Caudate nucleus (tissue), 63 donors: ENCODE measurements at places on chromosomes 1 and 21.

- DNase-seq = no peak
Measured at GRCh38 chr21:42518626-42519025, 5.0 kb downstream of the SLC37A1 start.

DNA sequence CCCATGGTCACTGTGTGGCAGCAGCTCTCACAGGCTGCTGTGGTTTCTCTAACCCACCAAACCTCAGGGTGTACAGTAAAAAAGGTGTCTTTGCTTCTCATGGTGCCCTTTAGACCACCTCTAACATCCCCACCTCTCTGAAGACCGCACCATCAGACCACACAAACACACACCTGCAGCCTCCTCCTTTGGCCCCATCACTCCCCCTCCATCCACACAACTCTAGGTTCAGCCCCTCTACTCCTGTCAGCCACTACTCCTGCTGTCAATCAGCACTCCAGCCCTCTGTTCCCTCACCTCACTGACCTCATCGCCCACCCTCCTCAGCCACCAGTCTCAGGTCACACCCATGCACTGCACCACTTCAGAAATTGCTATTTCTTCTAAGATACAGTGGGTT lies 7.5 kb downstream of the ZNF692 start:
- DNase-seq = no peak

DNA sequence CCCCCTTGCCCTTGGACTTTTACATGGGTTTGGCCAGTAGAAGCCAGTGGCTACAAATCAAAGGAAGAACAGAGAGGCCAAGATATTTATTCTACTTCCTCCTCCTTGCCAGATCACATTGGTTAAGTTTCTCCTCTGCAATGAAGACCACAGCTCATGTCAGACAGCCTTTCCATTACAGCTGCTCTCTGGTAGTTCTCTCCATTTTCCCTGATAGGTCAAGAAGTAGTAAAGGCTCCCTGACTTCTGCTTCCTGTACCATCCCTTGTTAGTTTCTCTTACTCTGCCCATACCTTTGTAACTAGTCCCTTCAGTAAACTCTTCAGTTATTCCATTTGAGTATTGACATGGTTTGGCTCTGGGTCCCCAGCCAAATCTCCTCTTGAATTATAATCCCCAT lies 27.8 kb downstream of the NME7 start:
- DNase-seq = no peak

DNA sequence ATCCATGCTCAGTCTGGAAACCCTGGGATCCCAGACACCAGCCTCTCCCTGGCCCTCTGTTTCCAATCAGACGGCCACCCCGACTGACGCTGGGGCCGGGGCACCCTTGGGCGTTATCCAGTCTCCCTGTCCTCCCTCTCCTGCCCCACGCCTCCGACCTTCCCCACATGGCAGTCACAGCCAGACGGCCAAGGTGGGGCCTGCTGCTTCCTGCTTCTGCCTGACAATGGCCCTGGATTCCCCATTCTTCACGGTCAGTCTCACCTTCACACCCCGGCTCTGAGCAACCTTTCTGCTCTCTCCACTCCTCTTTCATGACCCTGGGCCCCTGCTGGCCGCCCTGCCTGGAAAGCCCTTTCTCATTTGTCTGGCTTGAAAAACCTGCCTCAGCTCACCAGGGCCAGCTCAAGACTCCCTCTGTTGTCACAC lies 6.6 kb downstream of the GNG4 start:
- no peak for DNase-seq

DNA sequence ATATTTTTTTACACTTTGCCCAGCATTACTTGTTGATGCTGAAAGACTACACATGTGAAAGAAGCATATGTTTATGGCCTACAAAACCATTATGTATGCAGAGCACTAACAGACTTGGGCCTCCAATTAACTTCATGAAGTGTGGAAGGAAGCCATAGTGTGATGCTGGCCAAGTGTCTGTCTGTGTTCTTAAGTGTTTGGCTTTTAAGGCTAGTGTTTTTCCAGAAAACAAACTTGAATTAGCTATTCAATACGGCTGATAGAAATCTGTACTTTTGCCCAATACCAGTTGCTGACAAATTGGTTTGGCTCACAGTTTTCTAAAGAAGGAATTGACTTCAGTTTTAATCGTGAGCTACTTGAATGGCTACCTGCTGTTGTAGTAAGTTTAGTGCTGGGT lies 136.1 kb downstream of the ADGRL2 start:
- no peak for DNase-seq

- DNase-seq = no peak
Measured at GRCh38 chr1:53684741-53685140, 54.2 kb downstream of the GLIS1 start.

DNA sequence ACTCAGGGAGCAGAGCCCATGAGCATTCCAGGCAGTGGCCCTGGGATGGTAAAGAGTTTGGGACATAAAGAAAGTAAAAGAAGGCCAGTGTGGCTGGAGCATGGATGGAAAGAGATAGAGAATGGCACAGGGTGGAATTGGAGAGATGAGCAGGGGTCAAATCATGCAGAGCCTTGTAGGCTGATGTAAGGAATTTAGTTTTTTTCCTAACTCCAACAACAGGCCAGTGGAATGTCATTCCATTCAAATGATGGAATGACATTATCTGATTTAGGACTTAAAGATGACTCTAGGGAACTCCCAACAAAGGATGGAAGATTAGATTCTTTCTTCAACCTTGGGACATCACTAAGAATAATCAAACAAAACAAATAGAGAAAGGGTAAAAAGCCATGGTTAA lies 12.8 kb upstream of the S100A2 start:
- no peak for DNase-seq
